ENCODE measurements at places on chromosomes 1 and 21. TPM values are rescaled to one million over a fixed set of nuclear protein-coding genes. Genes with fewer than 3 reads are reported as not detected.

Gene OR2T5
- not detected for total RNA-seq

Gene RSPH1
- 0.25 TPM for total RNA-seq

Gene S100A14
- not detected for total RNA-seq

Gene RPE65
- not detected for total RNA-seq

Gene ANXA9
- not detected for total RNA-seq

Gene C21orf91
- total RNA-seq = 61.0 TPM

Gene AMY1A
- total RNA-seq = not detected

Gene MPZL1
- total RNA-seq = 25.6 TPM

Gene NUDT4B
- 2.4 TPM for total RNA-seq

Gene OR2L13
- not detected for total RNA-seq

Gene CTH
- total RNA-seq = 8.8 TPM

Gene EVA1C
- 1.2 TPM for total RNA-seq

Gene PRAMEF15
- not detected for total RNA-seq

Gene DAB1
- not detected for total RNA-seq

Gene DNAJC28
- 0.86 TPM for total RNA-seq

Gene SYT14
- not detected for total RNA-seq

Gene NMNAT2
- not detected for total RNA-seq

Gene CELSR2
- total RNA-seq = 1.5 TPM

Gene KCND3
- total RNA-seq = not detected

Gene PPCS
- 31.3 TPM for total RNA-seq

Gene TLCD4
- not detected for total RNA-seq

Gene NDUFV3
- total RNA-seq = 32.9 TPM

Gene SH2D5
- total RNA-seq = 0.14 TPM

Gene NR1I3
- total RNA-seq = not detected

Gene ABCG1
- total RNA-seq = 3.5 TPM

Gene SPRR2F
- not detected for total RNA-seq

Gene FNDC10
- total RNA-seq = 2.4 TPM

Gene KRTAP10-9
- not detected for total RNA-seq

Gene KLHDC9
- 0.64 TPM for total RNA-seq

Gene HHIPL2
- 1.8 TPM for total RNA-seq

Gene LDLRAD1
- not detected for total RNA-seq

Gene LAMC2
- not detected for total RNA-seq

Gene LYPD8
- total RNA-seq = not detected

Gene OLFML3
- total RNA-seq = 0.59 TPM

All from natural killer cell treated with Interleukin-12 subunit alpha and Interleukin-12 subunit beta and Interleukin-15 and Interleukin-18, amount 100 ng/mL, for 72 hours (primary cell).